ENCODE measurements at places on chromosomes 2 and 18.

DNA sequence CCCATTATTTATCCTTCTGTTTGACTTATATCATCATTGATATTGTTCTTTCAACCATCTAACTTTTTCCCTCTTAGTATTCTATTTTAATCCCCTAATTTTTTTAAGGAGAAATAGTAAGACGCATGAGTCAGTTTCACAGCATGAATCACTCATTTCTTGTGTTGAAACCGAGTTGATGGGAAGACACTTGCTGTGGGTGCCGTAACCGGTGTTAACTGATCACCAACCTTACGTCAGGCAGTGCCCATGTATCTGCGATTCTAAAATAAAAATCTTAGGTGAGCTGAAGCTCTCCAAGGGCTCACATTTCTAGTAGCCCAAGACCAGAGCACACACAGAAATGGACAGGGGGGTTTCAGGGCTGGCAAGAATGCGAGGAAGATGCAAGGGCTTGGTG lies 348.1 kb downstream of the GALR1 start:
- no peak for DNase-seq

GRCh38 chr18:49747876-49748275 lies 65.5 kb downstream of the ACAA2 start:
- no peak for DNase-seq

DNA sequence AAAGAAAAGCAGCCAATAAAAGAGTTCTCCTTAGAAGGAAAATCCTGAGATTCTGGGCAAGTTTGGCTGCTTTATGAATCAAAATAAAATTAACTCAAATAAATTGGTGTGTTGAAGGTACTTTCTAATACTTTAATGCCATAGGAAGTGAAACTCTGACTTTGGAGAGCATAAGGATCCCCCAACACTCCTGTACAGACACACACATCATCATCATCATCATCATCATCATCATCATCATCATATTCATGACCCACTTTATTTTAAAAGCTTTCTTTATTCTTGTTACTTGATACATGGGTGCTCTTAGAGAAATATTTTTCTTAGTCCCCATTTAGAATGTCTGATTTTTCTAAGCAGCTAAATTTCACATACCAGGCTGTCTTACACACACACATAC lies 283.1 kb upstream of the CYRIA start:
- DNase-seq: no peak

GRCh38 chr2:151374436-151374835 lies 17.0 kb downstream of the TNFAIP6 start:
- DNase-seq: peak; percentile 7

GRCh38 chr2:142462306-142462705 lies 331.5 kb upstream of the LRP1B start:
- DNase-seq: no peak

DNA sequence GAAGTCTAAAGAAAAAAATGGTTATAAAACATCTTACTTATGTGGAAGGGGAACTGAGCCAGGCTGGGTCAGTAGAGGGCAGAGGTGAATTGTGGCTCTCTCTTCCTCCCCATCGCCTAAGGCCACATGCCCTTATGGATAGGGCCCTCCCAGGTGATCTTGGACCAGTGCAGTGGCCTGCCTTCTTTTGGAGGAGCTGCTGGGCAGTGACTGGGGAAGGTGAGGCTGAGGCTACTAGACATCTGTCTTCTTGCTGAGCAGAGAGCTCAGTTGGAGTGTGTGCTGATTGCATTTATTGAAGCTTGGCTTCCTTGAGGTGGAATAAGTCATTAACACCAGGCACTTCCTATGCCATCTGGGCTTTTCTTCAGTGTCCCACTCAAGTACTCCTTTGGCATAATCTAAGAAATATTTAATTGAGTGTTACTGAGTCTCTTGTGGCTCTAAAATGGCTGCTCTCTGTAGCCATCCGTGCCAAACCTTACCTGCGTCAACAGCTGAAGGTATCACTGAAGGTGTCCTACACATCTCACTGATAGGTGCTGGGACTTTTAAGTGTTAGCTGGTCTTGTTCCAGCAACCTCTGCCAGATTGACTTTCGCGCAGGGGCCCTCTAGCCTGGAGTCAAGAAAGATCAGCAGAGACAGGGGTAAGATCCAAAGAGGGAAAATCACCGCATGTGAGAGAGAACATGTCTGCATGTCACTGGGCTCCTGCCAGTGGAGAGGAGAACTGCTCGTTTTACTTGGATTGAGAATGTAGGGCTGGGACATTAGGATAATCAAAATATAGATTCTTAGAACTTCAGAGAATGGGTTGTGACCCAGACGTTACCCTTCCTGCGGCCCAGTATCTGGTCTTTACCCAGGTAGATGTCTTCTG lies 256.1 kb downstream of the LTBP1 start:
- no peak for DNase-seq

All from suppressor macrophage (primary cell).